HFFc6 (cell line): ENCODE measurements at places on chromosomes 1 and 21. TPM values are rescaled to one million over a fixed set of nuclear protein-coding genes. Genes with fewer than 3 reads are reported as not detected.

- no peak for DNase-seq
These were observed 34.8 kb downstream of the RIMS3 start for GRCh38 chr1:40630488-40631223.

DNA sequence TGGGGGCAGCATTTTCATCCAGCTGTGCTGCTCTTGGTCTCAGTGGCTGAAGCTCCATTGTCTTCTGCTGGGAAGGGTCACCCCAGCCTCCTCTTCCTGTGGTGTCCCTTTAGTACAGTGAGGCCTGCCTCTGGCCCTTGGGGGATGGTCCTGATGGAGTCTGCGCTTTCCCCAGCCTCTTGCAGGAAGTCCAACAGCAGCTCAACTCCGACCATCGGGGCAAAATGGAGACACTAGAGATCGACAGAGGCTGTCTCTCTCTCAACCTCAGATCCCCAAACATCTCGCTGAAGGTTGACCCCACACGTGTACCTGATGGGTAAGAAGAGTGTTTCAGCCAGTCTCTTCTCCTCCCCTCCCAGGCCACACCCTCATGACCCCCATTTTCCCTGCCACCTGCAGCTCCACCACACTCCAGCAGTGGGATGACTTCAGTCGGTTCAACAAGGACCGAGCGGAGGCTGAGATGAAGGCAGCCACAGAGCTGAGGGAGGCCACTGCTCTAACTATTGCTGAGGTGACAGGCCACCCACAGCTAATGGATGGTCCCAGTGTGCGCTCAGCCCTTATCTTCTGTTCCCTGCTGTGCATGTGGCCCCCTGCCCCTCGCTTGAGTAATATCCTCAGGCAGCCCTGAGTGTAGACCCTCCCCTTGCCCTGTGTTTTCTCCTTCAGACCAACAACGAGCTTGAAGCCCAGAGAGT, 2.0 kb upstream of the ADPRS start:
- no peak for DNase-seq

GRCh38 chr1:224489534-224490365, 55.2 kb upstream of the WDR26 start:
- DNase-seq, result no peak

GRCh38 chr1:85074365-85074964, 26.2 kb upstream of the MCOLN3 start:
- no peak for DNase-seq

DNA sequence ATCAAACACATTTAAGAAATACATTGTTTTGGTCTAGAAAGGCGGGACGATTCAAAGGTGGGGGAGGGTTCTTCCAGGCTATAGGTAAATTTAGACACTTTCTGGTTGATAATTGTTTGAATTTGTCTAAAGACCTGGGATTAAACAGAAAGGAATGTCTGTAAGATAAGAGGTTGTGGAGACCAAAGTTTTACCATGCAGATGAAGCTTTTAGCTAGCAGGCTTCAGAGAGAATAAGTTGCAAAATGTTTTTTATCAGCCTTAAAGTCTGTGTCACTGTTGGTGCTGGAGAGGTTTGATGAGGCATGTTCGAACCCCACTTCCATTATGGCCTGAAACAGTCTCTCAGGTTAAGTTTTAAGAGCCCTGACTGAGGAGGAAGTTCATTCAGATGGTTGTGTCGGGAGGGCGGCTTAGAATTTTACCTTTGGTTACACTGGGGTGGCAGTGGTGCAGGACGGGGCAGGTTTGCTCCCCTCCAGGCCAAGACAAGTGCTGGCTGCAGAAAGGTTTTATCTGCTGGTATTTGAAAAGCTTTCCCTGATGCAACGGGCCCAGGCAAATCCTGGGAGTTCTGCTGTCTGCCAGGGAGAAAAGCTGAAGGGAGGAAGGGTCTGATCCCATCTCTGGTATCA, 16.0 kb upstream of the SLC2A5 start:
- DNase-seq, result no peak

DNA sequence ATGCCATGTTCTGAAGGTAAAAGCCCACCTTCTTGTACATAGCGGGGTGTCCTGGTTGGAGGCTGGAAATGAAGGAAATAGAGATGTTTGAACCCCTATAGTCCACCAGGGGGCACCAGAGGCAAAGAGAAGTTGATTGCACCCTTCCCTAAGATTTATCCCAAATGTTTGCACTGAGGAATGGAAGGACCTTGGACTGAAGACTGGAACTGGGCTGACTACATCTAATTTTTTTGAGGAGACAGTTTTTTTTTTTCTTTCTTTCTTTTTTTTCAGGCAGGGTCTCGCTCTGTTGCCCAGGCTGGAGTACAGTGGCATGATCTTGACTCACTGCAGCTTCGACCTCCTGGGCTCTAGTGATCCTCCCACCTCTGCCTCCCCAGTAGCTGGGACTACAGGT, 55.3 kb upstream of the EIF4G3 start:
- peak; percentile 48 for DNase-seq

DNA sequence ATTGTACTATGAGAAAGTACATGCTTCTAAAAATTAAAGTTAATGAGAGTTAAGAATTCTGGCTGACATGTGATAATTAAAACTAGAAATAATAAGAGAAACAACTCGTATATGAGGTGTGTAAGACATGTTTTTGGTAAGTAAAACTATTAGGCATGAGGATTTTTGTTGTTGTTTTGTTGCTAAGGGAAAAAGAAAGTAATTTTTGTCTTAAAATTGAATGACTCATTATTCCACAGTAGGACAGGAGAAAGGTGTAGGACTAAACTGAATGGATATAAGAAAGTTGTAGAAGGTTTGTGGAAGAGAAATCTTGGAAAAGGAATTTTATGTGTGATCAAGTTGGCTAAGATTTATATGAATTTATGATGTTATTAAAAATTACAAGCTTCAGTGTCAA, 54.8 kb downstream of the TBX19 start:
- DNase-seq, result no peak

GRCh38 chr1:204094856-204095634, 22.1 kb downstream of the SOX13 start:
- no peak for DNase-seq

DNA sequence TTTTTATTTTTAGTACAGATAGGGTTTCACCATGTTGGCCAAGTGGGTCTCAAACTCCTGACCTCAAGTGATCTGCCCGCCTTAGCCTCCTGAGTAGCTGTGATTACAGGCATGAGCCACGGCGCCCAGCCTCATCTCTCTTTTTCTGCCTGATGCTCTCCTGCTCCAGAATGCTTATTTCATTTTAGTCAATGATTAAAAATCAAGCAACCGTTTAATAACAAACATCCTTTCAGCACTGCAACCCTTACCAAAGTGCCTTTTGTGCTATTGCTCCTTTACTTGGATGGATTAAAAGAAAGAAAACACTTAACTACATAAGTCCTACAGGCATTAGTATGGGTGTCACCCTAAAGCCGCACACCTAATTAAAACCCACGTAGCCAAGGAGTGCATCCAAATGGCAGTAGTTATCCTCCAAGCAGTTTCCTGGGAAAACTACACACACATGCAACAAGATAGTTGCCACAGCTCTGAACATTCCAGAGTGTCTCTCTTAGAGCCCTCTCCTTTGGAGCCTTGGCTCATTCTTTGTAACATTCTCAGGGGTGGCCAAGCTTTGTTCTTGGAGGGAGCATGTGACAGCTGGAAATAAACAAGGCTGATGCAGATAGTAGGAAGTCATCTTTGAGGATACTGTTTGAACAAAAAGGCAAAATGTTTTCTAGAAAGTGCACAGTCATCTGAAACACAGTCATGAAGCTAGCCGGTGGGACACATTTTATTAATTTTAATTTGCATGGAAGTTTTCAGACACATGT, 51.2 kb downstream of the KCNJ15 start:
- DNase-seq, result no peak

DNA sequence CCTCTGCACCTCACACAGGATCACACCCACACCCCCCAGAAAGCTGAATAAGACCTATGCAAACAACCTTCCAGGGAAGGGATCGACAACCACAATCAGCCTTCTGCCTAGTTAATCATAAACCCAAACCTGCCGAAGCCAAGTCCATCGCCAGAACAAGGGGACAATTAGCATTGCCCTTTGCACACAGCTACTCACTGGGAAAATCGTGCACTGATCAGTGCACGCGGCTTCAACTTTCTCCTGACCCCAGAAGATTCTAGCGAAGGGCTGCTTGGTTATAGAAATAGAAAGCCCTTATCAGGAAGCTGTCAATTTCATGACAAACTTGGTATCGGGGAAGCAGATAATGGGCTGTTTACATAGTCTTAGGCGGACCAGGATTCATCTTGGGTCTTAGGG, 29.5 kb downstream of the RUNX1 start:
- DNase-seq, result no peak

- peak; percentile 82 for DNase-seq
These were observed 11.0 kb downstream of the EVA1C start for GRCh38 chr21:32423320-32424190.

DNA sequence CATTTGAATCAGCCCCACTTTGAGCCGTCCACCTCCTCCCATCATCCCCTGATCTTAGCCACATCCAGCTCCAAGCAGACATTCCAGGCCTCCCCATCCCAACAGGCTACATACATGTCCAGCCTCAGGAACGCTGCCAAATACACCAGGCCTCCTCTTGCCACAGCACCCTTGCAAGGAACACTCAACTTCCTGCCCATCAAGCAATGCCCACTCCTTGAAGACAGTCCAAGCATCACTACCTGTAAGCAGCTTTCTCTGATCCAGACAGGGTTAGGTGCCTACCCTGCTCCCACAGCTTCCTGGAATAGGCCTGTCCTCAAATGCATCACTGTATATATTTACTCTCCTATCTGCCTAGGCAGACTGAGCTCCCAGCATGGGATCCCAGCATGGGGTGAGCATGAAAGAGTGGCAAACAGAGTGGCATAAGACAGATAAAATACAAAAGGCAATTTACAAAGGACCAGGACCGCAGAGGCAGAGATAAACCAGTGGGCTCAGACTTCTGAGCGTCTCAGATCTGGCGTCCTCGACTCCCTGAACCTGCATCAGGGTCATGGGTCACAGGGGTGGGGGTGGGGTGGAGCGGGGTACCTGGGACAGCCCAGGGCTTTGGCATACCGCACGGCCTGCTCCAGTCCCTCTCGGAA, 816 bp downstream of the HYI start:
- DNase-seq, result peak; percentile 50

GRCh38 chr1:162724583-162725120, 65.8 kb upstream of the HSD17B7 start:
- no peak for DNase-seq

DNA sequence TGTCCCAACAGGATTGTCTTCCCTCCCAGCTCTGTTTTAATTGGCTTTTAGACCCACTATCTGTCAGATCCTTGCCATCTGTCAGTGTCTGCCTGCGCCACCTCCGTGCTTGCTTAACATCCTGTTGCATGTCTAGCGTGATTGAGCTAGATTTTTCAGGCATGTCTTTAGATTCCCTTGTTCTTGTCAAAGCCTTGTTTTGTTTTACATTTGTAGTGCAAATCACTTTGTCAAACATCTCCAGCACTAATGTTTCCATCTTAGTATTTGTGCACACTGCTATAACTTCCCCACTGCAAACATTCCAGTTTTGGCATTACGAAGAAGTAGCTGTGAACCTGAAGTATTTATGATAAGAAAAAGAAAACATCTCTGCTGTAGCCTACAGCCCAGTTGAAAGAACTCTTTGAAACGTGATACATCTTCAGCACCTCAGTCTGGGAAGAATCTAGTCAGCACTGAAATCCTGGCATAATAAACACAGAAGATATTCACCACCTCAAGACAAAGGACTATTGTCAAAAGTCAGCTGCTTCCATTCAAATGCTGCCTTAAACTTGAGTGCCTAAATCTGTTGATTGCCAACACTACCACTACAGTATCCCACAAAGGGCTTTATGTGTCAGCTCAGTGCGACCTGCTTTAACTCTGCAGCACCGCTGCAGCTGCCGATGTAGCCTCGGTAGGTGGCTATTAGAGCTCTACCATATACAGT, 105.0 kb downstream of the FNBP1L start:
- DNase-seq, result no peak

TTF2 gene
- 18.0 to 24.2 TPM (median 22.0 TPM) in 3 replicates for total RNA-seq

EIF3I gene
- total RNA-seq, result 279 to 298 TPM (median 294 TPM) in 3 replicates

TAF1A gene
- 4.3 and 5.3 TPM in 2 replicates for total RNA-seq

CD53 gene
- not detected in 3 replicates for total RNA-seq

ACADM gene
- total RNA-seq, result 27.7 to 35.8 TPM (median 32.2 TPM) in 3 replicates
